SW480 (cell line): ENCODE measurements at places on chromosomes 4 and X.

GRCh38 chr4:4225915-4226605, 669 bp downstream of the OTOP1 start:
- DNase-seq, result no peak

- DNase-seq, result no peak
Observed at GRCh38 chr4:89056292-89056952, 563 bp downstream of the FAM13A start.

DNA sequence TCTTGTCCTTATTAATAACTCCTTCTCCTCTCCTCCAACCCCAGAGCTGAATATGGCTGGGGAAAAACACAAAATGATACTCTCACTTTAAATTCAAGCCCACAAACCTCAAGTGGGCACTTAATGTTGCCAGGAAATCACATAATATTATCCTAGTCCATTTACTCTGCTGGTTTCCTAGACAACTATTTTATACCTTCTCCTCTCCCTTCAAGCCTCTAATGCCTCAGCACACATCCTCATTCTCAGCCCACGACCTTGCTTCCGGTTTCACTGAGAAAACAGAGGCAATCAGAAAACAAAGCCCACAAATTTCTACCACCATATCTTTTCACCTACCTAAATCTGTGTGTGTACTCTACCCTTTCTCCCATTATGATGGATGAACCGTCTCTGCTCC, 12.1 kb upstream of the CLCN5 start:
- no peak for DNase-seq

DNA sequence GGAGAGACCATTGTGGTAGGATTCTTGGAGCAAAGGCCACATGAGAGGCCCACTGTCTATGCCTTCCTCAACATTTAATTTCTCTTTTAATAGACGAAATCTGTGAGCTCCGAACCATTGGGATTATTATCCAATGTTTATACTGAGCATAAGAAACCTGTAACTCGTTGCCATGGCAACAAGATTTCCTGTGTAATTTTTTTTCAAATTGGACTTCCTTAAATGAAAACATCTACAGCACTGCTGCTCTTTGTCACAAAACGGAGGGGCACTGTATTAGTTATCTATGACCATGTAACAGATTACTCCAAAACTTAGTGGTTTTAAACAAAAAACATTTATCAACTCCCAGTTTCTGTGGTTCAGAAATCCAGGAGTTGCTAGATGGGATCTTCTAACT, 38.7 kb downstream of the PPP1R2C start:
- DNase-seq, result no peak
